ENCODE measurements at places on chromosomes 7 and 10.

- no peak for DNase-seq
These were observed 587.9 kb downstream of the PHTF2 start for GRCh38 chr7:78386520-78386919.

DNA sequence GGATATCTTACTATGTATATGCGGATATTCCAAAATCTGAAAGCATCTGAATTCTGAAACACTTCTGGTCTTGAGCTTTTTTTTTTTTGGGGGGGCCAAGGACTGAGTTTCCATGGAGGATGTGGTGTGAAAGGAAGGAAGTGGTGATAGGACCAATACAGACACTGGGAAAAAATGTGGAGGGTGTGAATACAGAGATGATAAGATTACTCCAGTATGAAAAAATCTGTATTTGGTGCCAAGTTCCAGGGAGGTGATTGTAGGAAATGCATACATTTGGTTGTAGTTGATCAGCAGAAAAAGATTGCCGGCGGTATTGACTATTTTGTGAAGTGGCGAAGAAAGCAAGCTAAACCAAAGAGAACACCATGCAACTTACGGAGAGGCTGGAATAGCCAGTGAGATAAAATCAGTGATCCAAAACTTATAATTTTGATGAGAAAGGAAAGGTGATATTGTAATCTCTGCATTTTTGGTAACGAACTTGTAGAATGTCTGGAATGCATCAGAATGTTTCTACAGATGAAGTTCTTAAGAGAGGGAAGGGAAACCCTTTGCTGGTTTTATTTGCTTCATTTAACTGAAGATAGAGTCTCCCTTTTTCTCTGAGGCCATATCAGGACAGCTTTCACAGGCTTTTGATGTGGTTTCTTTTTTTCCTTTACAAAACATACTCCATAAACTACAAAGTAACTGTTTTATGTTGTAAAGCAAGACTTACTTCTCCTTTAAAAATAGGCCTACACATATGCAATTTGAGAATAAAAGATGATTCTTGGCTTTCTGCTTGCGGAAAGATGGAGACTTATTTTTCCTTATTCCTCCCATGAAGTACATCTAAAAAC, 6.0 kb downstream of the WDR37 start:
- no peak for DNase-seq

GRCh38 chr7:116601426-116601825, 70.6 kb upstream of the MET start:
- no peak for DNase-seq

- DNase-seq, result no peak
These were observed 24.9 kb upstream of the PITRM1 start for GRCh38 chr10:3197348-3198003.

DNA sequence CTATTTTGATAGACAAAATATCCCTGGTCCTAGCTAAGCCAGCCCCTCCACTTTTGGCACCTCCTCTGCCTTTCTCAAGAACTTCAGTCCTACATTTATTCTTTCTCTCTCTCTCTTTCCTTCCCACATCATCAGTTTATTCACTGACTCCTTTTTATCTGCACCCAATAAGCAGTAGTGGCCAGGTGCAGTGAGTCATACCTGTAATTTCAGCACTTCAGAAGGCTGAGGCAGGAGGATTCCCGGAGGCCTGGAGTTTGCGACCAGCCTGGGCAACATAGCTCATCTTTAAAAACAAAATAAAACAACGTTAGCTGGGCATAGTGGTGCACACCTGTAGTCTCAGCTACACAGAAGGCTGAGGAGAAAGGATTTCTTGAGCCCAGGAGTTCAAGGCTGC, 19.4 kb upstream of the NRP1 start:
- DNase-seq, result no peak

GRCh38 chr10:42428534-42428933, 209.8 kb downstream of the ZNF33B start:
- no peak for DNase-seq

DNA sequence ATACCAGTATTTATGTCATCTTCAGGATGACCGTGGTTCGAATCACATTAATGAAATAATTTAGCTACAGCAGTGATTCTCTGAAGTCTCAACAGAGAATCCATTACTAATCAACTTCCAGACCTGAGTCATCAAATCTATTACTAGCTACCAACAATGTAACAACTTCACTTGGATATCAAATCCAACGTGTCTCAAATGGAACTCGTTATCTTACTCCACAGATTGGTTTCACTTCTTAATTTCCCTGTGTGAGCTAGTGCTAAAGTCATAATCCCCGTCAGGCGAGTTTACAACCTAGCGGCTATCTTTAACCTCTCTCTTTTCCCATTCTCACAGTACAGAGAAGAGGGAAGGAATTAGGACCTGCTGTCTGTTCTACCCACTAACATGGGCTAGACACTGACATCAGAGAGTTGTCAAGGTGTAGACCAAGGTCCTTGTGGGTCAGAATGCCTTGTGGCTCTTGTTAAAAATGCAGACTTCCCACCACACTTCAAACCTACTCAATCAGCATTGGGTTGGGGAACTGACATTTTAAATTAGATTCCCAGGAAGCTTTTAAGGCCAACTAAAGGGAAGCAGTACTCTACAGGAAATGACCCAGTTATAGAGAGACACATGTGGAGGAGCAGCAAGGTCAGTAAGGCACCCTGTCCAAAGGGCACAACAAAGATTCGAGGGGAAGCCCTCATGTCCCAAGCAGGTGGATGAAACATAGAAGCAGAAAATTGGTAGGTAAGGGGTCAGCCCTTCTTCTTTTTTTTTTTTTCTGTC, 57.3 kb upstream of the GSAP start:
- no peak for DNase-seq

- DNase-seq, result no peak
These were observed 35.0 kb upstream of the ACSL5 start for GRCh38 chr10:112338957-112339356.

DNA sequence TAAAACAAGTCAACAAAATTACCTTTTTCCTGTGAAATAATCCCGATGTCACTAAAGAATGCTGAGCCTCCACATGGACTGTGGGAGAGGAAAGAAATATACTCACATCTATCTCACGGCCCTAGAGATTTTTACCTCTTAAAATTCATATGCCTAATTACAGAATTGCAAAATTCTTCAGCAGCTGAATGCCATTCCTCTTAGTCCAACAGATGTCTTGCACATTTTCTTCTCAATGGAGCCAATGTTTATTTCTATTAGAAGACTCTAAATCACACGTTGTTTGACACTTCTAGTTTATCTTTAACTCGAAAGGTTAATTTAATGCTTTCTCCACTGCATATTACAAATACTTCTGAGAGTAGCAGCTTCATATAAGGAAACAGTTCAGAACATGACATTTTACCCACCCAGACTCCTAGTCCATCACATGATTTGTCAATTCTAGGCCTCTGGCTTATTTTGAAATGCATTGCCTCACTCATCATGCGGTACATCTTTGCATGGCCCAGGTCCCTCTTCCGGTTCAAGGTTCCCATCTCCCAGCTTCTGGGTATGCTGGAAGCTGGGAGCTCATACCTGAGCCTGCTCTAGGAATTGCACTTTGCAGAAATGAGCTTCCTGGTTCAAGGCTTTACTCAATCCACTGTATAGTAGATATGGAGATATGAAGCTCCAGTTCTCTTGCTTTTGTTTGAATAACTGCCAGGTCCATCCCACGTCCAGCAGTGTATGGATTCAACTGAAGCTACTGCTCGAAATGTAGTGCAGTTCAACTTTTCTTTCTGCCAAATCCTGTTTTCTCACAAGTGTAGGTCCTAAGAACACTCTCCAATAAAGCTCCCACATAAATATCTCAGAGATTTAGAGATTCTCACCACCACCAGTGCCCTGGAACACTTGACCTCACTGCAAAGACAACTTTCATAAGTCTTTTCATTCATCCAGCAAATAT, 306.2 kb downstream of the GPR37 start:
- no peak for DNase-seq

- DNase-seq, result no peak
These were observed 4.1 kb downstream of the JCAD start for GRCh38 chr10:30055226-30055662.

GRCh38 chr7:128454808-128455542, 703 bp upstream of the HILPDA start:
- no peak for DNase-seq

DNA sequence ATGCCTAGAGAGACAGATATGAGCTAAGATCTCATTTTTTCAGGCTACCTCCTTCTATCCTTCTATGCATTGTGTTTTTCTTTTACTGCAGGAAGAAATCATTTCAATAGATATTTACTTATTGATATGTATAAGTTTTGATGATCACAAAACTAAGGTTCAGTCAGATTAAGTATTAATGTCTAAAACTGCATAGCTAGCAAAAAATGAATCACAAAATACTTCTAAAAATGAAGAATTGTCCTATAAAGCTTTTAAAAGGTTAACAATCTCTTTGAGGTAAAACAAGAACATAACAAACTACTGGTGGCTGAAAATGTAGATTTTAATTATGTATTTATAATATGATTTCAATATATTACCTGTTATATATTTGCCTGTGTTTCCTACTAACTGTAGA, 632.9 kb upstream of the LRRTM3 start:
- DNase-seq, result no peak

- DNase-seq, result no peak
These were observed 223.8 kb downstream of the DYNC1I1 start for GRCh38 chr7:95996174-95996573.

DNA sequence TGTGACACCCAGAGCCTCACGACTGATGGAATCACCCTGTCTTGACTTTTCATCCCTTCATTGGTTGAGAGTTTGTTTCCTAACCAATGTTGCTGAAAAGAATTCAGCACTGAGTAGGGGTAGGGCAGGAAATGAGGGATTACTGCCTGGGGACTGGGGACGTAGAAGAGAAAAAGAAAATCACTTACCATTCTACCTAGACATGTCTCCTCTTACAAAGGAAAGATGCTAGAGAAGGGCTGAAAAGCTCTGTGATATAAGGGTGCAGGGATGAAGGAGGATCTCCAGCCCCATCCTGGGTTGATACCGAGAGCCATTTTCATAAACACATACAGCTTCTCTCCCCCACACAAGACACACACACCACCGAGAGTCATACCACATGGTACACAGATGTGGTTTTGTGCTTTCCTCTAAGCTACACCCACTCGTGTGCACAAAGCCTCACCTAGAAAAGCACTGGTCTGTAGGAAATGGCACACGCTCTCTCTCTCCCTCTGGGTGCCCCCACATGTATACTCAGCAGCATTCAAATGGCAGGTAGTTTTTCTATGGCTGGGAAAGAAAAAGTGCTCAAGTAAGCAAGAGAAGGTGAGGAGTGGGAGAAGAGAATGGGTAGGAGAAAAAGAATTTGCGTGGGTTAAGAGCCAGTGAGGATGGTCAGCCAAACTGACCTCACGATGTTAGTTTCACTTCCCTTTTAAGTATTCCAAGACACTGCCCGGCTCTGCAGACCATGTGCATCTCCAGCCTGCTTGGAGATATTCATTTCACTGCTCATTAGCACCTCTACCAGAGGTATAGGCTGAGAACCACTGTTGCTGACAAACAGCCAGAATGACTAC, 85.8 kb downstream of the CALD1 start:
- DNase-seq, result no peak

- DNase-seq, result no peak
These were observed 208.4 kb downstream of the KIF20B start for GRCh38 chr10:89909752-89910151.

GRCh38 chr7:129093867-129094456, 39.1 kb upstream of the TNPO3 start:
- DNase-seq, result no peak

GRCh38 chr10:52563360-52563759, 209.2 kb downstream of the MBL2 start:
- no peak for DNase-seq

DNA sequence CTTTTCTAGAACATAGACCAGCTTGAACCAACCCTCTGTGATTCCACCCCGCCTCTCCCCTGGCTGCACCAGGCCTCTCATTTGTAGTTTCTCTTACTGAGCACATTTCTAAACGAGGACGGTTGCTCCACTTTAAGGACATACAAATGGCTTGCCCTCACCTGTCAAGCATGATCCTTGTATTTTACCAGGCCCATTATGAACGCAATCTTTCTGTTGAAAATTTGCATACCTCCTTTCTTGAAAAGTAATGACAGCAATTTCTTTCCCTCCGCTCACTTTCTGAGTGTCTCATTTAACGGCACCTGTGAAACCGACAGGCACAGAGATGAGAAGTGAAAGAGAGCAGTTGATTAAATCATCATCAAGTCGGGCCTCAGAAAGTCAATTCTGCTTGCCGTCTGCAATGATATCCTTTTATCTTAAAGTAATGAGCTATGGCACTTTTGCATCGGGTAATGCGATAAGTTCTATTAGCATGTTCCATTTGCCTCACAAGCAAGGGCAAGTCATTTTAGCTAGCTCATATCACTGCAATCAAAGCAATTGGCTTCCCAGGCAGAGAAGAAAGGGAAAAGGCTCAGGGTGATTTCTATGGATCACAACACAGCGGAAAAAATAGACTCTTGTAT, 705.6 kb upstream of the GALNT17 start:
- no peak for DNase-seq

DNA sequence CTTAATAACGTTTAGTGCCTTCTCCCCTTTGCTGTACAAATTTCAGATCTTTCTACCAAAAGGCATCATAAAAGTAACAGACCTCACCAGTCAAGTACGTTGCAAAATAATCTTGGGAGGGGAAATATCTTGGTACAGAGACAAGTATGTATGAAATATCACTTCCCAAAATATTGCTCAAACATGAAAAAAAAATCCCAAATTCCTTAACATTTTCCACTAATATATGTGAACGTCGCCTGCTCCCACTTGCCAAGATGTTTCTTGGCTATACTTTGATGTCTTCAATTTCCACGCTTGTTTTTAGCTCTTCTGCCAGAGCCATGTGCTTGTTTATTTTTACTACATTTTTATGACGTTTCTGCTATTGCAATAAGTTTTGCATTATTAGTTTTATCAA, 223.5 kb downstream of the PLXNA4 start:
- no peak for DNase-seq

- DNase-seq, result no peak
These were observed 60.5 kb upstream of the C10orf90 start for GRCh38 chr10:126730856-126731609.

DNA sequence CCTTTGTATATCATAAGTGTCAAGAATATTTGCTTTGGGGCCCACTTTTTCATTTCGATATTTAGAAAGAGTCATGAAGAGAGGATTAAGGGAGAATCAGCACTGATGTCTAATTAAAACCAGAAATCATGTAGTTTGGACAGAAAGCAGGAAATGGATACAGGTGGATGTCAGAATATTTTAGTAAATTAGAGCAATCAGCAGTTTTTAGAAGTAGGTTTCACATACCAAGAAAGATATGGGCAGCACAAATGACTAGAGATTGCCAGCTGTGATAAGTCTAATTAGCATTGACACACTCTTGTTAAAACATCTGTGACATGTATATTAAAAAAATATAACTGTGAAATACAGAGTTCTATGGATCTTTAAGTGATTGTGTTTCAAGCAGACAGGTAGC, 180.8 kb upstream of the POM121L12 start:
- no peak for DNase-seq
